ENCODE measurements at places on chromosomes 5 and 9.

DNA sequence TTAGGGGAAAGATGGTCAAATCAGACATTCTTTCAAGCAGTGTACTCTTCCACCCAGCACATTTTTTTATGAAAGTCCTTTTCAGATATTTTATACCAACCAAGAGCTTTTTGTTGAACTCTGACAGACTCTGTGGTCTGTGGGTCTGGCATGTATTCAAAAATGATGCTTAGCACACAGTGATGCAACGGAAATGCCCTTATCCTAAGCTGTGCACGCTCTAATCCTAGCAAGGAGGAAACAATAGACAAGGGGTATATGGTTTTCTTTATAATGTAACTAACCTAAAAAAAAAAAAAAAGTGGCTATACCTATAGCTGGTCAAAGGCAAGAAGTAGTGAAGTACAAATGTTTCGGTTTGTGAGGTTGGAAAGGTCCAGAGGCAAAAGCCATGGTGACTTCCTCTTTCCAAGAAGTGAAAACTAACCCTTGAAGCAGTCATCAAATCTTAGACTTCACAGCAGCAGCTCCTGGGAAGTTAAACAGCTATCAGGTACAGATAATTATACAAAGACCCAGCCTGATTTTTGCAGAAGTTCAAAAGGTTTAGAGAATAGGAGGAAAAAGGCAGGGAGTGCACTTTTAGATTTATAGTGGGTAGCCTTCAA is 82.5 kb downstream of the SEMA6A start:
- no peak for DNase-seq

GRCh38 chr5:40679148-40679912 is 385 bp upstream of the PTGER4 start:
- DNase-seq, result no peak

DNA sequence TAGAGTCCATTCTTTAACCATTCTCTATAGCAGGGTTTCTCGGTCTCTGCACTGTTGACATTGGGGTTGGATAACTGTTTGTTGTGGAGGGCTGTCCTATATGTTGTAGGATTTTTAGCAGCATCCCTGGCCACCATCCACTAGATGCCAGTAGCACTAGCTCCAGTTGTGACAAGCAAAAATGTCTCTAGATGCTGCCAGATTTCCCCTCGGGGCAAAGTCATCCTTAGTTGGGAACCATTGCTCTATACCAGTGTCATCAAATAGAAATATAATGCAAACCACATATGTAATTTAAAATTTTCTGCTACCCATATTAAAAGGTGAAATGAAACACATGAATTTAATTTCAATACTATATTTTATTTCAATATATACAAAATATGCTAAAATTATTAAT is 2.9 kb downstream of the TTC23L start:
- DNase-seq, result no peak

DNA sequence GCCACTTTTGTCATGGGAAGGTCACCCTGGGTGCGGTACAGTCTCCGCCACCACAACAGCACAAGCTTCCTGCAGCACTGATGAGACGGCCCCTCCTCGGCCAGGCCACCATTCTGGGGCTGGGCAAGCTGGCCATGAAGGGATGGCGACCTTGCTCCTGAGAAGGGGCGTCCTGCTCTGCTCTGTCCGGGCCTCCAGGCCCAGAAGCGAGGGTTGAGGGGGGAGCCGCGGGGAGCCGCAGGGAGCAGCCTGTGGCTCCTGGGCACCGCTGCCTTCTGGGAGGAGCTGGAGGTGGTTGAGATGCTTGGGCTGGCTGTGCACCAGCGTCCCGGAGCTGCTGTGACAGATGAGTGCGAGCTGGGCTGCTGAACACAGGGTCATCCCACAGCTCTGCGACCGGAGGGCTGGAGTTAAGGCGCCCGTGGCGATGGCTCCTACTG is 84.3 kb upstream of the RAPGEF1 start:
- no peak for DNase-seq

DNA sequence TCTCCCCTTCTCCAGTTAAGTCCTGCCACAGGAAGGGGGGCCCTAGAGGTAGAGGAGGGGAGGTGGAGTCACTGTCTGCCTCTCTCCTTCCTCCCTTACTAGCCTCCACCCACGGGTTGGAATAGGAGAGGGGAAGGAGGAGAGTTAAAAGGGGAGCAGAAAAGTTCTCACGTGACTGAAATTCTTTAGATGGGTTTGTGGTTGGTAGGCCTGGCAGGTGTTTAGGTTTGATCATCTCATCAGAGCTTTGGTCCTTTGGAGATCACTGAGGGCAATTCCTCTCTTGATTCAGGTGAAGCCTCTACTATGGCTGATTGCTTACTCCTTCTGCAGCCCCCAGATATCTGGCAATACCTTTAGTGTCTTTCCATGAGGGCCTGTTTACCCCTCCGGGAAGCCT is 24.9 kb upstream of the C5orf63 start:
- DNase-seq, result no peak

- DNase-seq, result no peak
Observed at GRCh38 chr9:125508249-125508648, 198.8 kb downstream of the MAPKAP1 start.

- no peak for DNase-seq
Observed at GRCh38 chr5:144201588-144201987, 30.9 kb downstream of the KCTD16 start.

DNA sequence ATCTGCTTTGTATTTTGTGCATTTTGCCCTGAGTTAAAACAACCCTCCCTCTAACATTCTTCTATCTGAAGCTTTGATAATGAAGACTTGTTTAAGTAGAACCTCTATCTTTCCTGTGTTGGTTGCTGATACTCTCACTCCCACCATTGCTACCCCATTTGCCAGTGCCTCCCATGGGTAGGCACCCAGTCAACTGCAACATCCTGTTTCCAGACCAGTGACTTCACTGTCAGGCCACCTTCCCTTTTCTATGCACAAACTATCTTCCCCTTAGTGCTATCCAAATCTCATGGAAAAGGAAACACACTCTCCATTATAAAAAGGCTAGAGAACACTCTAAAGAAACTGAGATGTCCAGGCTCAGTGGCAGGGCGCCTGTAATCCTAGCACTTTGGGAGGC is 5.6 kb upstream of the IARS1 start:
- DNase-seq, result no peak

DNA sequence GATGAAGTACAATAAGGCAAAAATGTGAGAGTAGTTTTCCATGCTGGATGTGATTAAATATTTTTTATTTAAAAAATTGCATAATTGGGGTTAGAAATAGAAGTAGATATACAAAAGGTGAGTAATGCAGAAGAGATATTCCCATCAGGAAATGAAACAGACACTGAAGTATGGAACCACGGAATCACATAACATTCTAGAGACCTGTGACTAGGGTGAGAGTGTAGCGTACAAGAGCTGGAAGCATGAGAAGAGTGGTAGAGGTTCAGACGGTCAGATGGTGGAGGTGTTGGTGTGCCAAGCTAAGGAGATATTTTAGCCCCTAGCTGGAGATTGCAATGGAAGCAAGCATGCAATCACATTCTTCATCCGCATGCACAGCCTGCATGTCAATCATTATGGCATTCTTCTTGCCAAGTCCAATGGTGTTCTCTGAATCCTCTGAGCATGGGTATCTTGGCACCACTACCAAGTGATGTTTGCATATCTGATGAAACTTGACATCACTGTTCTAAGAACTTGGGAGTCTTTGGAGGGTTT is 587.8 kb downstream of the PSAT1 start:
- no peak for DNase-seq

DNA sequence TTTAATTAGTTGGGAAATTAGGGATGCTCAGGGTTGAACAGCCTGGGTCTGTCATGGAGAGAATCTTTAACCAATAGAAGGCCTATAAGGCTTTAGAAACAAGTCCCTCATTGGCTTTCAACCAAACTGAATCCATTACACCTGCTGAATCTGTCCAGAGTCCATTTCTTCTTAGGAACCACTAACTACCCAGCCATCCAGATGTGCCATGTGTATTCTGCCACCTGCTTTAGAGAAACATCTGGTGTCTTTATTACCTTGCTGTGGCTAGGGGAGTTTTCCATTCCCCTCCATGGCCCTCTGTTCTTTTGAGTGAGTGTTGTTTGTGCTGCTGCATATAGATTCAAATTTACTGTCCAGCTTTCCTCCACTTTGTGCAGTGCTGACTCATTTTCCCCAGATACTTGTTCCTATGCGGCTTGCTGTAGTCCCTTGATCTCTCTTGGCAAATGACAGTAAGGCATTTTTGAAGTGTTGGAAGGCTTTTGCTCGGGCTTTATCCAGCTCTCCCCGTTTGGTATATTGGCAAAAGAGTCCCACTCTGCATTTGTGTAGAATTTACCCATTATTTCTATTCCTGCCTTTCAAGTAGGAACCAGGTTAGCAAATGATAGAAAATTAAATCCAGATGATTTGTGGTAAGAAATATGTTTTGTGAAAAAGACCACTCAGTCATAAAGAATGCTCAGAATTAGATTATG is 54.6 kb downstream of the NLN start:
- no peak for DNase-seq

DNA sequence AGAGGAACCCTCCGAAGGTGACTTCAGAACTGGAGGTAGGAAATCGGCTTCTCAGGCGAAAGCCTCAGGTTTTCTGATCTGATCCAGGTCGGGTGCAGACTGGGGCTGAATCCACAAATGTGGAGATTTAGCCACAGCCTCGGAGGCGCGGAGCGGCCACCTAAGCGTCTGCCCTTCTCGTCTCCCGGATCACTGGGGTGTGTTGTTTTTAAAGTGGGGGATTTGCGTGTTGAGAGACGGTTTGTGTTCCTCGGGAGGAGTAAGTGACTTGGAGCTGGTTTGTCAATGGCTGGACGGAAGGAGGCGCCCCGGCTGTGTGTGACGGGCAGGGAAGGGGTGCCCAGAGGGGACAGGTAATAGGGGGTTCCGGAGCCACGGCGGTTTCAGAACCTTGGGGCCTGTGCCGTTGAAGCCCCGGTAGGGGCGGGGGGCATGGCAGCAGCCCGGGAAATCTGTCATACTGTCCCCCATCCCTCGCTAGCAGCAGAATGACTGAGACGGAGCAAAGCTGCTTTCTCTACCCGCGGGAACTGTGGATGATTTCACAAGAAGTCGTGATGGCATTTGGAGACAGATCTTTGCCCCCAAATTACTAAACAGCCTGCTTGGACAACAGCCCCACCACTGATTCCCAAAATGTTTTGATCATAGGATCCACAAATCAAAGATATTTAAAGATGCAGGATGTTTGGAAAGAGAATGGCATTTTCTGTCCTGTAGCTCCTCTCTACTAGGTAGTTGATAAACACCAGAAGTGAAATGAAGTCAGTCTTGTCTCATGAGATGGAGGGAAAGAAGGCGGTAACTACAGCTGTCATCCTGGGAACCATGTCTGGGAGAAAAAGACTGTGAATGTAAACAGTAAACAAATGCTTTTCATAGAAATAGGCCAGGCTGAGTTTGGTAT is 216.5 kb downstream of the PDZD2 start:
- no peak for DNase-seq

DNA sequence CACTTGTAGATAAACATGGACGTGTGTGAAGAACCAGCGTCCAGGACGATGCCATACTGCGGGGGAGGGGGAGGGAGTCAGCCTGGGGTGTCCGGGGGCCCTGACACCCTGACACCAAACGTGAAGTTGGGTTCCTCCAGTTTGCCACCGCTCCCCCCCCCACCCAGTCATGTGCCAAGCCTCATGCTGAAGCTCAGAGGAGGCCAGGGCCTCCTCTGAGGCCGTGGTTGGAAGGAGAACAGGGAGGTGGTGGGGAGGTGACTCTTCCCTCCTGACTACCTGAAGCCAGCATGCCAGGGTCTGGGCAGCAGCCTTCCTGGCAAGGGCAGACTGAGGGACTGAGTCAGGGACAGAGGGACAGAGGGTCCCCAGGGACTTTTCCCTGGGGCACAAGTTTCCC is 1.6 kb downstream of the ENTPD2 start:
- DNase-seq, result no peak

DNA sequence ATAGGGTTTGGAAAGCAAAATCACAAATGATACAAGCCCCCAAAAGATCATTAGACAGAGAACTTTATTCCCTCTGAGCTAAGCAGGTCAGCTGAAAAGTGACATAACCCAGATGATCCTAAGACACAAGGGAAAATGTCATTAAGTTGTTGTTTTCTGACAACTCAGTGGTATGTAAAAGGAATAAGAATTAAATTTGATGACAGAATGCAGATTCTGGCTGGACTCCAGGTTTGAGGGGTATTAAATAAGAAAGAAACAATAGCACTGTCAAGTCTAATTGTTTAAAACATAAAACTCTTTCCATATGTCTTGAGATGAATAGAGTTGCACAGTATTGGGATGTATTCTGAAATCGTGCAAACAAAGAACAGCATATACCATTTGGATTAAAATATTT is 429.9 kb downstream of the CAAP1 start:
- no peak for DNase-seq

GRCh38 chr9:92562461-92562967 is 26.7 kb upstream of the ECM2 start:
- no peak for DNase-seq

DNA sequence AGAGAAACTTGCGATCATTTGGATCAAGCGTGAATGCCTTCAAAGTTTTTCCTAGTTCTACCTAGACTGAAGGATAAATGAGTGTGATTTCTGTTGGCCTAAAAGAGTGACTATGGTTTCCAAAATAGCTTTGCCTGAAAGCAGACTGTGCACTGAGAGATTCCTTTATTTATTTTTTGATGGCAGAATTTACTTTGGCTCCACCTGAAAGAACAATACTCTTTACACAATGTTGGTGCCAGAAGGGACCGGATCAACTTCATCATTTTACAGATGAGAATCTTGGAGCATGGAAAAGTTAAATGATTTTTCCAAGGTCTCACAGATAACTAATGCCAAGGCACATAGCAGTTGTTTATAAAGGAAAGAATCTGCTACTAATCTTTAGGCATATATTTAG is 199.6 kb downstream of the KCTD16 start:
- no peak for DNase-seq

- DNase-seq, result no peak
Observed at GRCh38 chr5:17801595-17801994, 167.3 kb downstream of the TAF11L14 start.

DNA sequence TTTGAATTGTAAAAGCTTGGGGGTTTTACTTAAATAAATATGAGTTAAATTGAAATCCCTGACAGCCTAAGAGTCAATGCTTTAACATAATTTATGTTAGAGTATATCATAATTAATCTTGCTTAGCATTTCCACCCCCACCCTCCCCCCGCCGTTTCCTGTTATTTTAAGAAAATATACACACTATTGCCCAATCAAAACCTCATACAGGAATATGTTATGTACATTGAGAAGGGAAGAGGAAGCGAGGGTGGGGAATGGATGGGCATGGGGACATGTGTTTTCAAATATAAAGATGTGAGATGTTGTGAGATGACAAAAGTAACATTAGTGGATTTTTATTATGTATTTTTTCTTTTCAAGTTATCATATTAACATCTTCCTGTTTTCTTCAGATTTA is 561.1 kb upstream of the MEF2C start:
- DNase-seq, result no peak

GRCh38 chr5:31827867-31828266 is 188.9 kb downstream of the PDZD2 start:
- no peak for DNase-seq

GRCh38 chr9:19379697-19380046 is 364 bp downstream of the RPS6 start:
- DNase-seq, result no peak

GRCh38 chr5:158543539-158544387 is 556.0 kb downstream of the EBF1 start:
- no peak for DNase-seq
